ENCODE measurements at places on chromosomes 4 and X. TPM values are rescaled to one million over a fixed set of nuclear protein-coding genes. Genes with fewer than 3 reads are reported as not detected.

The TAPT1 gene
- total RNA-seq = 15.9 TPM

The LUZP4 gene
- total RNA-seq = not detected

The SMR3A gene
- not detected for total RNA-seq

The LAGE3 gene
- total RNA-seq = 18.5 TPM

The FANCB gene
- total RNA-seq = 4.6 TPM

The RBM47 gene
- total RNA-seq = 2.5 TPM

The CD40LG gene
- not detected for total RNA-seq

The ADAM29 gene
- total RNA-seq = under 0.01 TPM

The F8A3 gene
- 0.55 TPM for total RNA-seq

The CSAG3 gene
- not detected for total RNA-seq

The ATOH1 gene
- total RNA-seq = not detected

The CCKAR gene
- total RNA-seq = 0.57 TPM

The PABPC4L gene
- 1.5 TPM for total RNA-seq

The ZNF718 gene
- total RNA-seq = 3.6 TPM

The PPA2 gene
- total RNA-seq = 61.5 TPM

The XKRX gene
- total RNA-seq = under 0.01 TPM

The RTL9 gene
- 0.14 TPM for total RNA-seq

The AGA gene
- 77.3 TPM for total RNA-seq

The RHOH gene
- 0.09 TPM for total RNA-seq

The PAGE2 gene
- 0.71 TPM for total RNA-seq

Measured in smooth muscle cell of bladder (primary cell).